ENCODE measurements at places on chromosomes 13 and 19. TPM values are rescaled to one million over a fixed set of nuclear protein-coding genes. Genes with fewer than 3 reads are reported as not detected.

Gene EPSTI1
- total RNA-seq: 0.17 TPM

Gene IL12RB1
- not detected for total RNA-seq

Gene LAIR1
- total RNA-seq: not detected

Gene CD33
- not detected for total RNA-seq

Gene WDR87
- not detected for total RNA-seq

Gene SPRED3
- total RNA-seq: 1.8 TPM

Gene IFNL1
- total RNA-seq: not detected

Gene TMIGD2
- not detected for total RNA-seq

Gene CYSLTR2
- not detected for total RNA-seq

Gene CYP4F2
- 0.14 TPM for total RNA-seq

Gene KISS1R
- 0.28 TPM for total RNA-seq

Gene ATP4B
- total RNA-seq: not detected

Gene LRRC63
- total RNA-seq: not detected

Gene WDR62
- total RNA-seq: 24.5 TPM

Gene TEAD2
- 17.7 TPM for total RNA-seq

Gene CCDC8
- total RNA-seq: not detected

Gene SHISA7
- total RNA-seq: not detected

Gene PABPC3
- 0.11 TPM for total RNA-seq

Gene TMC4
- total RNA-seq: 1.7 TPM

Gene SLC25A30
- total RNA-seq: 8.3 TPM

Gene TEX26
- total RNA-seq: not detected

Gene SIGLEC9
- total RNA-seq: not detected

Gene FOSB
- total RNA-seq: 11.1 TPM

Gene ATP4A
- not detected for total RNA-seq

Gene TRIM13
- total RNA-seq: 13.8 TPM

Data from A549 treated with GW870086 at 1 μM for 4 hours (cell line).